ENCODE measurements at places on chromosomes 7 and 10. TPM values are rescaled to one million over a fixed set of nuclear protein-coding genes. Genes with fewer than 3 reads are reported as not detected.

MCM10 gene
- total RNA-seq, result 20.7 TPM

KLHL7 gene
- total RNA-seq, result 56.2 TPM

HABP2 gene
- not detected for total RNA-seq

MAP3K8 gene
- total RNA-seq, result 3.9 TPM

CACNB2 gene
- not detected for total RNA-seq

CPN1 gene
- not detected for total RNA-seq

PDZD7 gene
- 2.0 TPM for total RNA-seq
